ENCODE measurements at places on chromosomes 6 and 20.

DNA sequence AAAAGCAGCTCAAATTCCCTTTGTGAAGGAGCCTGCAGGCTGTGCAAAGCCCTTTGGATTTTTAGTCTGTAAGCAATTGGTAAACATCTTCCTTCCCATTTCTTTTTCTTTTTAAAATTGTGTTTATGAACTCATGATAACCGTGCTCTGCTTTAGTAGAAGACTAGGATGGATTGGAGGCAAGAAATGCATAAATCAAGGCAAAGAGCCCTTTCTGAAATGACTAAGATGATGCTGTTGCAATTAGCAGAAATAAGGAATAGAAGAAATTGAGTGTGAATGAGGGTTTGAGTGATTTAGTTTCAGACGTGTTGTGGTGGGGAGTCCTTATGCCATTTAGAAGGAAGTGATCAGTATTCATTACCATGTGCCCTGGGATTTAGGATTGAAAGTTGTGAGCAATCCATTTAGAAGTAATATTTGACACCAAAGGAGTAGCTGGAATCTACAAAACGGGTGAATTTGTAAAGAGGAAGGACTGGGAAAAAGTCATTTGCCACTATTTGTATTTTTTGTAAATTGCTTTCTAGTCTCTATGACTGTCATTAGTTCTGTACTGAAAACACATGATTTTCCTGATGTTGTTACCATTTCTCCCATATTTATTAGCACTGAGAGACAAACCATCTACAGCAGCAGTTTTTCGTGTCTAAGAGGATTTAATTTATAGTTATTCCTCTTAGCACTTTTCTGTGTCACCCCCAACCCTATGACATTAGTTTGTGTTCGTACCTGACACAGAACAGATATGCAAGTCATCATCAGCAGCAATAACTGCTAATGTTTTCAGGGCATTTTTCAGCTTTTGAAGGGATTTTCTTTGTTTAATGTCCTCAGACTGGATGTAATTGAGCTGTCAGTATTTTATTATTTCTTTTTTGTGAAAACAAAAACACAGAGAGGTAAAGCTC, 265.0 kb downstream of the UTRN start:
- DNase-seq, result no peak

GRCh38 chr6:147973806-147974205, 368.8 kb upstream of the SASH1 start:
- DNase-seq, result no peak

GRCh38 chr6:39754514-39755115, 29.4 kb upstream of the KIF6 start:
- DNase-seq, result no peak

DNA sequence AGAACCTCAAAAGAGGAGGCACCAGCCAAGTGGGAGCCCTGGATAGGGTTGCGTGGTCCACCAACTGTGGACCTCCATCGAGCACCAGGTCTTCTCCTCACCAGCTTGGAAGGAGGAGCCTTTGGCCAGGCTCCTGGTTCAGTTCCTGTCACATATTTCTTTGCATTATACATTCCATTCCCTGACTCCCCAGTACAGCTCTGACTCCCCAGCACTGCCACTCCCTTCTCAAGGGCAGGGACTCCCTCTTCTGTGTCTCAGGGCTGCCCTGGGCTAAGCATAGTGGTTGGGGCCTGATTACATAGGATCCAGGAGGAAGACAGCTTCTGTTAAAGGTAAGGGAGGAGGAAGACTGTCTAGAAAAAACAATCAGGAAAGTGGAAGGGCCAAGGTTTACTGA, 91.1 kb downstream of the MRPL14 start:
- no peak for DNase-seq

DNA sequence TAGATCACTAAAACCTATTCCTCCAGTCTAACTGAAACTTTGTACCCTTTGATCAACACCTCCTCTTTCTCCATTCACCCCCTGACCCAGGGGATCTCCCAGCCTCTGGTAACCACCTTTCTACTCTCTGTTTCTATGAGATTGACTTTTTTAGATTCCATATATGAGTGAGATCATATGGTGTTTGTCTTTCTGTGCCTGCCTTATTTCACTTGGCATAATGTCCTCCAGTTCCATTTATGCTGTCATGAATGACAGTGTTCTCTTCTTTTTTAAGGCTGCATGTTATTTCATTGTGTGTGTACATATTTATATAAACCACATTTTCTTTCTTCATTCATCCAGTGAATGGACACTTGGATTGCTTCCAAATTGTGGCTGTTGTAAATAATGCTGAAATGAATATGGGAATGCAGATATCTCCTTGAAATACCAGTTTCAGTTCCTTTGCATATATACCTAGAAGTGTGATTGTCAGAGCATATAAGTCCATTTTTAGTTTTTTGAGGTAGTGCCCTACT, 57.7 kb downstream of the DHX35 start:
- DNase-seq, result no peak

- DNase-seq, result peak; percentile 94
Measured at GRCh38 chr20:3811467-3812258, 8.7 kb upstream of the AP5S1 start.

DNA sequence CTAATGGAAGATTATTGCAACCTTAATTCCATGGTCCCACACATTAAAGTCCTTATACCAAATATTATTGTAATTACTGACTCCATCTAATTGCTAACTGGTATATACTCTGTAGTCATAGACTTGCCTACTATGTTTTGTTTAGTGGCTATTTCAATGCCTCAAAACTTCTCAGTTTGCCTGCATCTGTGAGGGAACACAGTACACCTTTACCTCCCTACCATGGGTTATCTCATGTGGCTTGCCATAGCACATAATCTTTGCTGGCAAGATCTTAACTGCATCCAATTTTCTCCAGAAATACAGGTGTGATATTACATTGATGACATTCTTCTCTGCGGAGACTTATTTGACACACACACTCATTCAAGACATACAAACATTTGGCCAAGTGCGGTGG, 107.1 kb upstream of the ZNF184 start:
- DNase-seq, result no peak

DNA sequence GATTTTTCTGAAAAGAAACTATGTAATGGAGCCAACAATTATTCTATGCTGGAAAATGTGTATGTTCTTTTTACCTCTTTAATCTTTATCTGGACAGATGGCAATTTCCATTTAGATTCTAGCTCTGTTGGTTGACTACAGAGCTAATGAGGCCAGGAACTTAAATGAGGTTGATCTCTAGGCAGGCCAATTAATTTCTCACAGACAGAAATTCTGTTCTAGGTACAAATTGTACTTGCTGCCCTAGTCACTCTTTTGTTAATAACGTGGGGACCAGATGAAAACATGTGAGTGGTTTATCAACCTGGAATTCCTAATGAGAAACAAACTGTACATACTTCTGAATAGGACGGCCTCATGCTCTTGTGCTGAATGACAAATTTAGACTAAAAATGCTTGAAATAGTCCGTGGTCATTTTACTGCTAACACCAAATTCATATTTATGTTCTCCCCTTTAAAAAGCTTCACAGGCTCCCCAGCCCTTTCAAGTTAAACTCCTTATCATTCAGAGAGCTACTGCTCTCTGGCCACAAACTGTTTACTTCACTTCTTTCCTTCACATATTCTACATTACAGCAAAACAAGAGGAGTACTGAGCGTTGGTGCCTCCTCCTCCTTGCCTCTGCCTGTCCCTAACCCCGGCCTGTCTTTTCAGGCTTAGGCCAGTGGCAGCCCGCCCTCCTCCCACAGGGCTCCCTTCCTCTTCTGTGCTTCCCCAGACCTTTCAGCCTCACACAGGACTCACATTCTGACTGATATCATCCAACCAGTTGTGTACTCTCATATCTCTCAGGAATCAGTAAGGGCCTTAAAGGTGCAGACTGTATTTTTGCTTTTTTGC, 41.4 kb downstream of the DTNBP1 start:
- no peak for DNase-seq

DNA sequence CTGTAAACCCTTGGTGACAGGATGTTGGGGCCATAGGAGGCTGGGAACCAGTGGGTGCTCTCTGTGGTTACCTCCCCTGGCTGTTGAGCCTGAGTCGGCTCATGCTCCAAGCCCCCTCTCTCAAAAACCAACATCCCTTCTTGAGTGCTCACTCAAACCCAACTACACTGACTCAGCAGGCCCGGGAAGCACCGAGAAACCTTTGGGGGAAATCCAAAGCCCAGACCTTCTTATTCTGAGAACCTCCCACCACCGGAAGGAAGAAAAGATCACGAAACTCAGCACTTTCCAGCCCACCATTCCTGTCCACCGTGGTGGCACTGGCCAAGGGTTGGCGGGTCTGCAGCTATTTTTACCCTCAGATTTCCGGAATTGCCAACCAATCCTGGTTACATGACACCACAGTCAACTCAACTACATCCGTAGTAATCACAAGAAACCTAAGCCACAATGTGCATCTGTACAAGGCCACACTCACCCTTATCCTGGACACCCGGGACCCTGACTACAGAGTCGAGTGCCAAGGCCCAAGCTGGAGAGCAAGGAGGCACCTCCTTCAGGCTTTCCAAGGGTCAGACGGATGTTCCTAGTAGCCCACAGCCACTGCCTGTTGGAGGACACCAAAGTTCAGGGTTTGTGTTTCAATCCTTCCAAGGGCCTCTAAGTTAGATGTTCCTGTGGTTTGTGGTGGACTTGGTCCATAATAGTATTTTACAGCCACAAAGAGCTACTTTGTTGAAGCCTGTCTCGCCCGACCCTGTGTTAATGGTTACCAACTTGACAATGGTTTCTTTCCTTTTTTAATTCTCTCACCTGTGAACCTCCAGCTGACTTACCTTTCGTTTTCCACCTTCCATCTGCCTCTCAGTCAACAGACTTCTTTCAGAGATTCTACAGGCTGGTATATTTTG, 317.0 kb downstream of the CDC5L start:
- DNase-seq, result peak; percentile 15

DNA sequence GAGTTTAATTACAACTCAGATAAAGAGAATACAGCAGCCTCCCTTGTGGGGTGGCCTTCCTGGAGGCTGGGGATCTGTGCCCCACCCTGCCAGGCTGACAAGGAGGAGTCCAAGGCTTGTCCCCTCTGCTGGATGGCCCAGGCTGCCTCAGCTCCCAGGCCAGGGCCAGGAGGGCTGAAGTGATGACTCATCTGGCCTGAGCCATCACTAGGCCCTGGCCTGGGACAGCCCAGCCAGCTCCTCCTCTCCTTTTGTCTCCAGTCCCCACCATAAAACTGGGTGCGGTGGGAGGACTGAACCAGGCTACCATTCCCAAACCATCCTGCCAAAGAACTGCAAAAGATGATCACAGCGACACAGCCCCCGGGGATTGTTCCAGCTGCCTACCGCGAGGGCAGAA, 15.0 kb downstream of the GRM4 start:
- DNase-seq, result no peak

- no peak for DNase-seq
Measured at GRCh38 chr6:163963205-163964120, 548.9 kb downstream of the QKI start.

- no peak for DNase-seq
Measured at GRCh38 chr6:42791706-42792320, 10.0 kb downstream of the BICRAL start.

GRCh38 chr6:33380272-33380981, 11.2 kb upstream of the KIFC1 start:
- DNase-seq, result no peak

DNA sequence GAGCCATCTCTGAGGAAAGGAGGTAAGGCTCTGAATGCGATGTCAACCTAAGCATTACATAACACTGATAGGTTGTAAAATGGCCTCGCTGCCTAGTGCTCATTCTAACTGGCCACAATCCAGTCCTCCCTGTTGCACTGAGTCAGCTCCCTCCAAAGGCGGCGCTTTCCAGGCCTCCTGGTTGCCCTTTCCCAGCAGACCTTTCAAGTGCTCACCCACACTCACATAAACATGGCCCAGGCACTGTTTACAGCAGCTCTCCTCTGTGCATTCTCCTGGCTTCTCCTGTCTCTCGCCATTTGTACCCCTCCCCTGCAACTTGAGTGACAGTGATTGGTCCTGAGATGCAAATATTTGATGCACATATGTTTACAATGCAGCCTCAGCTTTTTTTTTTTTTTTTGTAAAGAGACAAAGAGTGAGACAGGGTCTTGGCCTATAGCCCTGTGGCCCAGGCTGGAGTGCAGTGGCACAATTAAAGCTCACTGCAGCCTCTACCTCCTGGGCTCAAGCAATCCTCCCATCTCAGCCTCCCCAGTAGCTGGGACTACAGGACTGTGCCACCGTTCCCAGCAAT, 36.8 kb upstream of the PRND start:
- no peak for DNase-seq

DNA sequence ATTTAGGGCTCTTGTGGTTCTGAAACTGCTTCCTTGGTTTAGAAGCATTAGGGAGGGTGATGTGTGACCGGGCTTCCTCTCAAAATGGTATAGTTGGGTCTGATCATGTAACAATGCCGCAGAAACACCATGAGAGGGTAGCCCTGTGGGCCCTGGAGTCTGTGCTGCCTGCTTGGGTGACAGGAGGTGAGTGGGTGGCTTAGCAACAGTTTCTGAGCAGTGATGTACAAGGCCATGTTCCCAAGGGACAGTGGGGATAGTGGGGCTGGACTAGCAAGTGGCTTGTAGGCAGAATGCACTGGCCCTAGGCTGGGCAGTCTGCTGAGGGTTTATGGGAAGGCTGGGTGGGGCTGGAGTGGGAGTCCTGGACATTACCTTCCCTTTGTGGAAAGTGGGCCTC, 106.9 kb upstream of the MYL9 start:
- DNase-seq, result no peak

Data from activated CD4-positive, alpha-beta T cell treated with anti-CD3 and anti-CD28 coated beads for 4 hours (primary cell).